ENCODE measurements at places on chromosomes 6 and 20. TPM values are rescaled to one million over a fixed set of nuclear protein-coding genes. Genes with fewer than 3 reads are reported as not detected.

- no peak overlapping the region for H3K4me3 ChIP-seq
- no peak overlapping the region for H3K27ac ChIP-seq
- H3K36me3 ChIP-seq, result no peaks in the 10 kb centered on the region
- peaks cover 4% of the 10 kb centered on the region for H3K27me3 ChIP-seq
- no peak for DNase-seq
These were observed 230.1 kb upstream of the PRND start for GRCh38 chr20:4491643-4492042.

Gene CDH22
- total RNA-seq, result 2.3 TPM

DNA sequence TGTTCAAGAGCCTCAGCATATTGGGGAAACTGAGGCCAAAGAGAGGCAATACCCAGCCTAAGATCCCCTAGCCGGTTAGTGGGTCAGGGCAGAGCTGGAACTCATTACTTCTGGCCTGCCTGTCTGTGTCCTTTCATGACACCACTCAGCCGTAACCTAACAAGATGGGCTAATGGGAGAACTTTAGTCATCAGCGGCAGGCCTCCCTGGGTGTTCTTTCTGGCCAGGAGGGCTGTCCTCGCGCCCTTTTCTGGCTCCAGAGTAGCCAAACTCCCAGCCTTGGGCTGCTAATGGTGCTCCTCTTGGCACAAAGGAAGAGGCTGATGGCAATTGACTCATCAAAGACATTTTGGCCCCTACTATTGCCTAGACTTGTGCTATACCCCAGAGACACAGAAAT lies 76.6 kb downstream of the NCR2 start:
- H3K4me1 ChIP-seq, result peaks cover 1% of the 10 kb centered on the region
- no peak overlapping the region for H3K4me3 ChIP-seq
- H3K27me3 ChIP-seq, result peaks cover 90% of the 10 kb centered on the region
- no peak overlapping the region for H3K27ac ChIP-seq
- H3K36me3 ChIP-seq, result no peaks in the 10 kb centered on the region

DNA sequence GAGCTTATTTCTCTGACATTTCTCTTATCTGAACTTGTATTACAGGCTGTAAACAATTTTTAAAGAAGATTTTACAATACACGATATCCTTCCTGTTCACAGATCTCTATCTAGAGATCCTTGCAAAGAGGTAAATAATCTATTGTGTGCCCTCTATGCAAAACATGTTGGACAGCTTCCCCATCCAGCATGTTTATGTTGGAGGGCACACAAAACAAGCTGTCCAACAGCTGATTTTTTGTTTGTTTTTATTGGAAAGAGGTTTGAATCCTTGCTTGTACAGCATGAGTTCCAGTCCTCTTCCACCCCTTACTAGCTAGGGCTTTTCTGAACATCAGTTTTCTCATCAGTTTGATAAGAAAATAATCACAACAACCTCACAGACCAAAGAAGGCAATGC lies 62.3 kb upstream of the SYNDIG1 start:
- peaks cover 22% of the 10 kb centered on the region for H3K27me3 ChIP-seq
- no peaks in the 10 kb centered on the region for H3K4me1 ChIP-seq
- no peak for DNase-seq
- H3K4me3 ChIP-seq, result no peak overlapping the region

Gene MDFI
- total RNA-seq, result 0.77 TPM

DNA sequence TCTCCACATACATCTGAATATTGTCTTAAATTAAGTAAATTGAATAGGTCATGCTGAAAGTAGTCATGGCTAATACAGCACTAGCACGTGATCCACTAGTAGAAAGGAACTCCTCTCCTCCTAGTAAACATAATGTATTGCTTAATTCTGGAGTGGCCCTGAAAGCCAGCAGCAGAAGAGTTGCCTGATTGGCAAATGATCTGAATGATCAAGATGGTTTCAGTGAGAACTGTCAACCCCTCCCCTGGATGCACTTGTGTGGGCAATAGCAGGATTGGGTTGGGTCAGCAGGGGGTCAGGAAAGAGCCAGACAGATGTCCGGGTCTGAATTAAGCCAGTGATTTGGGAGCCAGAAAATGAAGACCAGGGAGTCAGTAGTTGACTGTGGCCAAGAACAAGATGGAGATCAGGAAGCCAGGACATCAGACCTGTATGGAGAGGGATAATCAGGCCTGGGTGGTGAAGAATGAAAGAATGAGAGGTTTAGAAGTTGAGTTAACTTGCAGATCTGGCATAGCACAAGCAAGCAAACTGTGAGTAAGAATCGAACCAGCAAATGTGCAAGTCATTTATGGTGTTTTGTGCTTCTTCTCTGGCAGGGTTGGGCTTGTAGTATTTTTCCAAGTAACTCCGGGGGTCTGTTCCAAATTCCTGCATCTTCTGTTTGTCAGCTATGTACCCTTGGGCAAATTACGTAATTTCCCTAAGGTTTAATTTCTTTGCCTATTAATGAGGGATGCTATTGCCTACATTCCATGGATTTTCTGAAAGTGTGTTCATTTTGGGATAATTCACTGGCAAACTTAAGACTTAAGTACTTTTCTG lies 304.9 kb downstream of the CD109 start:
- DNase-seq, result no peak
- H3K4me1 ChIP-seq, result no peaks in the 10 kb centered on the region
- H3K4me3 ChIP-seq, result no peak overlapping the region
- no peaks in the 10 kb centered on the region for H3K27me3 ChIP-seq
- H3K36me3 ChIP-seq, result no peaks in the 10 kb centered on the region
- no peak overlapping the region for H3K27ac ChIP-seq

- no peaks in the 10 kb centered on the region for H3K36me3 ChIP-seq
- peaks cover 69% of the 10 kb centered on the region for H3K27me3 ChIP-seq
- H3K27ac ChIP-seq, result peak overlapping the region; percentile 77
- H3K4me1 ChIP-seq, result peaks cover 20% of the 10 kb centered on the region
These were observed 606 bp downstream of the ID4 start for GRCh38 chr6:19837511-19838441.
